ENCODE measurements at places on chromosomes 6 and 20.

DNA sequence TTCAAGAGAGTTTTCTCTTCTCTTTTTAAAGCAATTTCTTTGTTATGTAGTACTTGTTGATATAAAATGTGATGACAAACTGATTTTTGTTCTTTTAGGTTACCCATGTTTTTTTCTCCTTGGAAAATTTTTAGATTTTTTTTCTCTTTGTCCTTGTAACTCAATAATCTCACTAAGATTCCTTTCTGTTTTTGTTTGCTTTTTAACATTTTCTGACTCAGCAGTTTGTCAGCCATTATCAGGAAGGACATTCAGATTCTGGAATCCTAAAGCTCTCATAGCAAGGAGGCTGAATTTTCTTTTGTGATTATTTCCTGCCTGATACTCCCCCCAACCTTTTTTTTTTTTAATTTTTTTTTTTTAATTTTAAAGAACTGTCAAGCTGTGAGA lies 75.2 kb upstream of the CITED2 start:
- no peak for DNase-seq

GRCh38 chr6:168684471-168684870 lies 243.5 kb downstream of the SMOC2 start:
- no peak for DNase-seq

DNA sequence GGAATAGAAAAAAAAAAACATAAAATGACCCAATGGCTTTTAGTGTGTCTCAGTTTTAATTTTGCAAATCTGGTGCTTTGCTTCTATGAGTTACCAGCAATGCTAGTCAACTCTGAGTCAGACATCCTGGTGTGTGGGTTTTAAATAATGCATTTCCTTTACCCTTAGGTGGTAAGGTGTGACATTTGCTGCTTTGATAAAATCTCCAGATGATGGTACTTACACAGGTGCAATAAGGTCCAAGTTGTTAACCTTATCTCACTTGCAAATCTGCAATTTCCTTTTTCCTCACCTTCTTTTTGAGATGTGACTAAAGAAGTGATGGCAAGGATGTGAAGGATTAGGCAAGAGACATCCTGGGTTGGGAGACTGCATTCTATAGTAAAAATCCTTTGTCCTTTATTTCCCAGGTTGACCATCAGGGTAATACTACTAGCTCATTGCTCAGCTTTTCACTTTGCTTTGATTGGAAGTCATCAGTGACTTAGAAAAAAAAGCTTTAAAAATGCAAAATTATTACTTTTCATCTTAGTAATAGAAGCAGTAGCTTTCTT lies 818.5 kb upstream of the FLRT3 start:
- no peak for DNase-seq

GRCh38 chr6:135576055-135576454 lies 78.5 kb upstream of the AHI1 start:
- DNase-seq = no peak

DNA sequence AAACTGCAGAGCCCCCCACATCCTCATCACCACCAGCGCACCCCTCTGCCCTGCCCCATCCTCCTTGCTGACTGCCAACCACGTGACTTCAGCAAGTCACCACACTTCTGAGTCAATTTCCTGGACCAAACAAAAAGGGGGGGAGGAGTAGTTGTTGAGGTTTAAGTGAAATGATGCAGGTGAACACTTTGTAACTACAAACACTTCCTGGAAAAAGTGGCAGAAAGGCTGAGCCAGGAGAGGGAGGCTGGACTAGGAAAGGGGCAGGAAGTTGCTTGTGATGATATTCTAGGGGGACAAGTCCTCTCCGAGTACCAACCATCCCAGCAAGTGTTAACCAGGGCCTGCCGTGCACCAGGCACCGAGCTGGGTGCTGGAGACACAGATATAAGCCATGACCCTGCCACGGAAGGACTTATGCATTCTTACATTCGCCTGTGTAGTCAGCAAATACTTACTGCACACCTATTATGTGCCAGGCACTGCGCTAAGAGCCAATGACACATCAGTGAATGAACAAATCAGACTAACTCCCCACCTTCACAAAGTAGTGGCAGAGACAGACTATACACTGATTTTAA lies 67.3 kb downstream of the PREX1 start:
- DNase-seq = peak; percentile 51

DNA sequence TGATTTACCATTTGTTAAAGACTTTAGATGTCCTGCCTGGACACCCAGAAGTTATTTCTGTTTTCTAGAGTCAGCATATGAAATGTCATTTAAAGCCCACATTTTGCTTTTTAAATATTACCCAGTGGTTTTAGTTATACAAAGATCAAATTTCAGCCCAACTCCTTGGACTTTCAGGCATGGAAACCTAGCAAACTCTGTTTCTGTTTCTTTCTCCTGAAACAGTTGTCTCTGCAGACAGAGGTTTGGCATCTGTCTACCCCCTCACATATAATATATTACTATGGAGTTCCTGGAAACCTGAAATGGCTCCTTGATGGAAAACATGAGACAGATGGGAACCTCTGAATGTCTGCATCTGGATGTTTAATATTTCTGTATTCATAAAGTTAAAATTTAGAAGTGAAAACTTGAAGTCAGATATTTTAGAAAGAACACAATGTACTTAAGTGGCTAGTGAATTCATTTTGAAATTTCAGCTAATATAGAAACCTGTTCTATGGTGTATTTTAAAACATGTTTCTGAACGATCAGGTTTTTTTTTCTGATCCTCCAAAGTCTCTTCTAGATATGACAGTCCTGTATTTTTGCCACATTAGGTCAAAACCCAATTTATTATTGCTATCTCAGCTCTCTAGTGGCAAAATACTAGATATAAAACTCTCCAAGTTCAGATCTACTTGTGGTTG lies 743.3 kb downstream of the CD109 start:
- DNase-seq = no peak

GRCh38 chr6:43895656-43896328 lies 125.8 kb downstream of the VEGFA start:
- no peak for DNase-seq

DNA sequence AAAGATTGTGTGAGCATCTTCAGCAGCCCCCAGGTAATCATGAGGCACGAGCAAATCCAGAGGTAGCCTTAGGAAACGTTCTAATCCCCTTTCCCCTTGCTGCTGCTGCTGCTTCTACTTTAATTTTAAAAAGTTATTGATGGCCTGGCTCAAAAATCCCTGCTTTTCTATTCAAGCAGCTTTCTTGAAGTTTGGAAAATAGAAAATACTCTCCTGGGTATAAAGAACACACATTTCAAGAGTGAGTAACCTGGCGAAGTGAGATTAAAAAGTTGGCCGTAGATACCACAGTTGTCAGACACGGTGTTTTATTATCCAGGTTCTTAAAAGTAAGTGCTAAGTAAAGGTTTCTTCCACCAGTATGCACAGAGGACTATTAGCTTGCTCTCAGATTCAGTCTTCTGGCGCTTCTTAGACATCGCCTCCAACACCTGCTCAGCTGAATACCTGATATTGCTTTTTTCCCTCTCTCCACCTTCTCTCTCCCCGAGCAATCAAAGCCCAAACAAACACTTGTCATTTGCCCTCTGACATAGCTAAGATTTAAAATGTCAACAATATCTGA lies 150.7 kb downstream of the EDN3 start:
- DNase-seq = no peak

- no peak for DNase-seq
Measured at GRCh38 chr20:57530327-57530981, 5.5 kb upstream of the CTCFL start.

- DNase-seq = no peak
Measured at GRCh38 chr6:2855061-2855519, 13.4 kb upstream of the SERPINB1 start.

- no peak for DNase-seq
Measured at GRCh38 chr6:99002831-99003230, 55.1 kb upstream of the FBXL4 start.

DNA sequence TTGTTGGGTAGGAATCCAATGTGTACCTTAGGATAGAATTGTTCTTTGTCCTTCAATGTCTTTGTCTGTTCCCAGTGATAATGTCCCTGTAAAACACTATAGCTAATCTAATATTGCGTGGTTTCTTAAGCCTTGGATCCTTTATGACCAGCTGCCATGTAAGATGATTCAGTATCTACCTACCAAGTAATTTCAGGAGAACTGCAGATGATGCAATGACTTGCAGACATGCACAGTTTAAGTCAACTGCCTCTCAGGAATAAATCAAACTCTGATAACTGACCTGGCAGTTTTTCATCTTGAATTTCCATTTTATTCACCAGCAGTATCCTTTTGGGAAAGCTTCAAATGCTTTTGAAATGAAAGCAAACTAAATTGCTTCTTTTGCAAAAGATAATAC lies 157.8 kb downstream of the TPBG start:
- no peak for DNase-seq

DNA sequence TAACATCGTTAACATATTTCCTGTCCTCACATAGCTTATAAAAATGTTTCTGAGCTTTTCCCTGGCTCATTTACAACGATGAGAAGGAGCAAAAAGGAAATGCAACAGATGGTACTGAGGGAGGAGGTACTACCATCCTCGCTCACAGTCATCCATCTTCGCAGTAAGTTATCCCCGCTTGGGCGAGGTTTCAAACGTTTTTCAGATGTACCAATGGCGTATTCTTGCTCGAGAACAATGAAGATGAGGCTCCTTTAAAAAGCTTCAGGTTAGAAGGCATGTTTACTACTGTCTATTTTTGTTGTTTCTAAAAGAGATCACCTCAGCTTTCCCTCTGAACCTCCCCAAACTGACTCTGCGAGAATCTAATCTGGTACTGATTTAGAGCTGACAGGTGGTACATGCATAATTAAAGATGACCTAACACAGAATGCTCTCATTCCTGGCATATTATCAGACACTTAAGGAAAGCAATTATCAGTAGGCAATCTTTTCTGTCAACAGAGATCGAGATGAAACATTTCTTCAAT lies 178.7 kb downstream of the GJA10 start:
- no peak for DNase-seq

DNA sequence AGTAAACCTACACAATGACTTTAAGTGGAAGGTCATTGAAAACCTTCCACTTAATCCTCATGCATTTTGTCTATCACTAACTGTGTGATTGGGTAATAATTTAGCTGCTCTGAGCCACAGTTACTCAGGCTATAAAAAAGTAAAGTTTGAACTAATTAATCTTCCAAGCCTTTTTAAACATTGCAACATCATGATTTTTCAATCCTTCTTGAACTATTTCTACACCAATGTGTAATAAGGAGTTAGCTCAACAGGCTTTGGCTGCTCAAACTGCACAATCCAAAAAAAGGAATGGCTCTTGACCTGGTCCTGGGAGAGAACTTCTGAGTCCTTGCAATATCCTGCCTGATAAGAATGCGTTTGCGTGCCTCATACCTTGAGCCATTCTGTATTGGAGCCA lies 34.8 kb upstream of the FILIP1 start:
- no peak for DNase-seq

- no peak for DNase-seq
Measured at GRCh38 chr6:53044071-53044470, 21.1 kb upstream of the FBXO9 start.

GRCh38 chr6:46251583-46252339 lies 81.0 kb upstream of the ENPP5 start:
- DNase-seq = no peak

- peak; percentile 60 for DNase-seq
Measured at GRCh38 chr6:3977875-3978711, 100.8 kb downstream of the FAM217A start.

GRCh38 chr6:32637219-32637880 lies at the start of gene HLA-DQA1:
Gene HLA-DQA1 (plus strand): TSS chr6:32637406. CDS start chr6:32637459, 53 bp downstream.
- DNase-seq = no peak

DNA sequence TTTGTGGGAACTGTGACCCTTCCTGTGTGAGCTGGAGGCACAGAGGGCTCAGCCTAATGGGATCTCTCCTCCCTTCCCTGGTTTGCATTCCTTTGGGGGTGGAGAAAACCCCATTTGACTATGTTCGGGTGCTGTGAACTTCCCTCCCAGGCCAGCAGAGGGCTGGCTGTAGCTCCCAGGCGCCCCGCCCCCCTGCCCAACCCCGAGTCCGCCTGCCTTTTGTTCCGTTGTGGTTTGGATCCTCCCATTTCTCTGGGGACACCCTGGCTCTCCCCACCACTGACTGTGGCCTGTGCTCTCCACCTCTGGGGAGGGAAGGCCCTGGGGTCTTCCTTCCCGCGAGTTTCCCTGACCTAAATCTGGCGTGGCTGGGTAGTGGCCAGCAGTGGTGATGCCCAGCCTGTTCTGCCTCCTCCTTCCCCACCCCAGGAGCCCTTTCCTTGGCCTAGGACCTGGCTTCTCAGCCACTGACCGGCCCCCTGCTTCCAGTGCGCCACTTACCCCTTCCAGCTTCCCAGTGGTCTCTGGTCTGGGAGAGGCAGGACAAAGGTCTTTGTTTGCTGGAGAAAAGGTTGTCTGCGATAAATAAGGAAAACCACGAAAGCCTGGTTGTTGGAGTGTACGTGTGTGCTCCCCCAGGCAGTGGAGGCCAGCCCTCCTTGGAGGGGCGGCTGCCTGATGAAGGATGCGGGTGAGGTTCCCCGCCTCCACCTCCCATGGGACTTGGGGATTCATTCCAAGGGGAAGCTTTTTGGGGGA lies 4.9 kb downstream of the VEGFA start:
- peak; percentile 32 for DNase-seq

GRCh38 chr6:84227044-84227433 lies 404 bp downstream of the CEP162 start:
- DNase-seq = no peak

GRCh38 chr6:110492584-110492983 lies 16.2 kb upstream of the SLC22A16 start:
- DNase-seq = no peak

GRCh38 chr6:26136321-26136720 lies 49.1 kb downstream of the HFE start:
- DNase-seq = no peak

DNA sequence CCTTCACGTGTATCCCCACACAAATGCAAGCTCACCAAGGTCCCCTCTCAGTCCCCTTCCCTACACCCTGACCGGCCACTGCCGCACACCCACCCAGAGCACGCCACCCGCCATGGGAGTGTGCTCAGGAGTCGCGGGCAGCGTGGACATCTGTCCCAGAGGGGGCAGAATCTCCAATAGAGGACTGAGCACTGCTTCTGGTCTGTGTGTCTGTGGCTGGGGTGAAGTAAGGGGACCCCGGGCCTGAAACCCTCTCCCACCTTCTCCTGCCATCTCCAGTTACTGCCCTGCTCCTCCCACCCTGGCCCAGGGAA lies 8.3 kb downstream of the MYL9 start:
- DNase-seq = no peak

DNA sequence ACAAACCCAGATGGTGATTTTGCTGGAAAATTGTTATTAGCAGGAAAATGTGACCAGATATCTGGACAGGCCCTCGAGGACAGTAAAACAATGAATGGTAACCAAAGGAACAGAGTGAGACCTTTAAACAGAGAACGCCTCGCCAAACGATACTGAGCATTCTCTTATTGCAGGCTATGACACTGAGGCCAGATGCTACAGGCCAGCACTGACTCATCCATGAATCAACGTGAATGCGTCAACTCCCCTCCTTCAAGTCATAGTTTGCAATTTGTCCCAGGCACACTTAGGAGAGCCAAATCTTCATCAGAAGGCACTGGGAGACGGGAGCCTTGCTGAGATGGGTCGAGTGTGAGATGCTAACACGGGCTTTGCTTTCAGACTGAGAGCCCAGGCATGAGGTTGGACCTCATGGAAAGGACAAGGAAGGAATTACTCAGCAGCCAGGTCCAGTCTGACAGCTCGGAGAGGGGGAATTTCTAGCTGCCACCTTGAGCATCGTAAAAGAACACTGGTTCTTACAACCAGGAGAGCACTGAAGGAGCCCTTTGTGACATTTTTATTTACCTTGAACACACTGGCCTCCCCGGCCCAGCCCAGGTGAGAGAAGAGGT lies 60.7 kb downstream of the BMP7 start:
- no peak for DNase-seq

All from KG1 (cell line).